ENCODE measurements at places on chromosomes 11 and 22. TPM values are rescaled to one million over a fixed set of nuclear protein-coding genes. Genes with fewer than 3 reads are reported as not detected.

The MS4A8 gene
- not detected for total RNA-seq

The HSPB2 gene
- total RNA-seq, result not detected

The MYOD1 gene
- total RNA-seq, result not detected

The MS4A1 gene
- total RNA-seq, result not detected

The HBD gene
- total RNA-seq, result not detected

The CAVIN3 gene
- not detected for total RNA-seq

The NEFH gene
- total RNA-seq, result not detected

The KCTD17 gene
- total RNA-seq, result 4.5 TPM

DNA sequence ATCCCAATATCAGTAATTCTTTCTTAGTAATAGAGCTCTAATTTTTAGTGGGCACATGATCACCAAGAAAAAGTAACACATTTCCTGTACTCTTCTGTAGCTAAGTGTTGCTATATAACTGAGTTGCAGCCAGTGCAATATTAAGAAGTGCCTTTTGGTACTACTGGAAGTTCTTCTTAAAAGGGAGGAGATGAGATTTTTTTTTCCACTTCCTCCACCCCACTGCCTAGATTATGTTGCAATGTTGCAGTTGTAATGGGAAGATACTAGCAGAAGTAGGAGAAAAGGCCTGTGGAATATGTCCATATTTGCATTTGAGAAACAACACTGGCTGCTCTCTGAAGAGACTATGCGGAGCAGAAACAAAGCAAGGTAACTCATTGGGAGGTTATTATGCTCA is 280.6 kb upstream of the ANO5 start:
- no peaks in the 10 kb centered on the region for H3K4me1 ChIP-seq
- no peak overlapping the region for H3K27ac ChIP-seq
- DNase-seq, result no peak
- no peaks in the 10 kb centered on the region for H3K36me3 ChIP-seq
- H3K4me3 ChIP-seq, result no peak overlapping the region

DNA sequence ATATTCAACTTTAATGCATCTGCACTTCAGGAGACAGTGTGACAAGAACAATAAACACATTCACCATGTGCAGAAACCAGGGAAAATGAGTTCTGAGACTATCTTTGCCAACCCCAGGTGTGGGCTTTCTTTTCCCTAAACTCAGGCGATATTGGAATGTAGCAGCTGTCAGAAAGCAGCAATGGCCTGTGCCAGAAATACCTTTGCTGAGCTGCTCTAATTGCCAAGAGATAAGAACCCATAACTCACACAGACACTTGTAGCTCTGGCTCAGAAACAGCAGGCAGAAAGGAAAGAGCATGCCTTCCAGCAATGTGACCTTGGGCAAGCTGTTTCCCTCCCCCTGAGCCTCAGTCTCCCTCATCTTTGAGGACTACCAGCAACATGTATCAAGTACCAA is 77.6 kb downstream of the PLEKHA7 start:
- H3K27ac ChIP-seq, result no peak overlapping the region
- no peak overlapping the region for H3K4me3 ChIP-seq
- H3K27me3 ChIP-seq, result no peaks in the 10 kb centered on the region
- no peaks in the 10 kb centered on the region for H3K4me1 ChIP-seq

DNA sequence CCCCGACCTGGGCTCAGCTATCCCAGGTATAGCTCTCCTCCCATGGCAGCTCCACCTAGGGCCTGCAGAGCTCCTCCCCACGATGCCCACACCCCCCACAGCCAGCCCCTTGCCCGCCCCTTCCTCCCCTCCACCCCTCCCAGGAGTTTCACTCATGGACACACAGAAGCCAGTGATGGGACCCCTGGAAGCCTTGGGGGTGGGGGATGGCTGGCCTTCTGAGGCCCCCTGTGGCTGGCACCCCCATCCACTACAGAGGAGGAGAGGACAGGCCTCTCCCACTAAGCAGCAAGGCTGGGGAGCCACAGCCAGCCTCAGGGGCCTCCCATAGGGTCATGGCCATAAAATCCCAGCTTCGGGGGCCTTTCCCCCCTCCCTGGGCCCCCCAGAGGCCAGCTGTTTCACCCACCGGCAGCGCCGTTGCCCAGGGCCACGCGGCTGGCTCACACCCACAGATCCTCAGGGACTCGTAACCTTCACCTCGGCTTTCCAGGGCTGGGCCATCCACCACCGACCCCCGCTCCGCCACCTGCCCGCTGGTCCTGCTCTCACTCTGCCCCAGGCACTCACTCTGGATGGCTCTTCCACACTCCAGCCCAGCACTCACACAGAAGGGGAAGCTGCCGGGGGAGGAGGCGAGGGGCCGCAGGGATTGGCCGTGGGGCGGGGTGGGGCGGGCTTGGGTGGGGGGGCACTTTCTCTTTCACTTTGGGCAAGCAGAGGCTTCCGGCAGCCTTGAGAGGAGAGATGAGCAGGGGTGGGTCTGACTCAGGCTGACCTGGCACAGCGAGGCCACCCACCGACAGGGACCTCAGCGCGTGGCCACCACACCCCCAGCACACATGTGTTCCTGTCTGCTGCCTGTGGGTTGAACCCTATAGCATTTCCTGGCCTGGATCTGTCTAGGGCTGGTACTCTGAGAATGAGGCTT is 2.2 kb downstream of the SLC25A22 start:
- H3K36me3 ChIP-seq, result no peaks in the 10 kb centered on the region
- no peaks in the 10 kb centered on the region for H3K27me3 ChIP-seq
- peak overlapping the region; percentile 97 for H3K4me3 ChIP-seq
- H3K4me1 ChIP-seq, result no peaks in the 10 kb centered on the region
- H3K27ac ChIP-seq, result peak overlapping the region; percentile 80

DNA sequence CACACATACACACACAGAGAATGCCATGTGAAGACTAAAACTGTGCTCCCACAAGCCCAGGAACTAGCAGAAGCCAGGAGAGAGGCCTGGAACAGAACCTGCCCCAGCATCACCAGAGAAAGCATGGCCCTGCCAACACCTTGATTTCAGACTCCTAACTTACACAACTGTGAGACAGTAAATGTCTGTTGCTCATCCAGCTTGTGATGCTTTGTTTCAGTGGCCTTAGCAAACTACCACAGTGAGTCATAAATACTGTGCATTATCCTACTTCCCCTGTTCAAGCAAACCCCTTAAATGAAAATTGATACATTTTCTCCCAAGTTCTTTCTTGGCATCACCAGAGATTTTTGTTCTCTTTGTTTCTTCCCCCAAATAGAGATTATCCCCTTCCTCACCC is 1539.4 kb upstream of the TENM4 start:
- no peak for DNase-seq
- H3K36me3 ChIP-seq, result no peaks in the 10 kb centered on the region
- H3K27ac ChIP-seq, result no peak overlapping the region

DNA sequence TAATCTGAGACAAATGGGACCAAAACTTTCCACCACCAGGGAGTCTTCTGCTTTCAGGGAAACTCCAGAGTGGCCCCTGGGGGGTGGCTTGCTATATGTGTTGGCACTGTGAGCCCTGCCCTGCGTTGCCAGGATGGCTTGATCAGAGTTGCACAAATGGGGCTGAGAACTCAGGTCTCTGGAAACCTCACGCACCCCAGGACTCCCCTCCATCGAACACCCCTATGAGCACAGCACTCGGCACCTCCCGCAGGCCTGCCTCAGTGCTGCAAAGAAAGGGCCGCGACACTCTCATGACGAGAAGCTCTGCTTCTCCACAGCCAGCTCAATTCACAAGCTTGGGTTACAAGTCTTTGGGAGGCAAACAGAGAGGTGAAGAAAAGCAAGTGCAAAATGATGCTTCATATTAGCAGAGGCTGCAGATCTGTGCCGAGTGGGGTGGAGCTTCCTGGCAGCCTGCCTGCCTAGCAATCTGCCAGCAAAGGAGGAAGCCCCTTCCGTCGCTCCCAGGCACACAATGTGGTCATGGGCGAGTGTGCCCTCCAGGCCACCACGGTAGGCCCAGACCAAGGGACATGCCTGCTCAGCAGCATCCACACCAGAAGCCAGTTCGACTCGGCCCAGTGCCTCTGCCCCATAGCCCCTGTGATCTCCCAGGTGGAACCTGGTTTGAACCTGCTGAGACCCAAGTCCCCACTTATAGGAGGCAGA is 55.7 kb downstream of the MYH9 start:
- no peak overlapping the region for H3K4me3 ChIP-seq
- no peaks in the 10 kb centered on the region for H3K27me3 ChIP-seq
- H3K4me1 ChIP-seq, result peaks cover 54% of the 10 kb centered on the region
- peaks cover 97% of the 10 kb centered on the region for H3K36me3 ChIP-seq
- DNase-seq, result no peak
- H3K27ac ChIP-seq, result peak overlapping the region; percentile 23

DNA sequence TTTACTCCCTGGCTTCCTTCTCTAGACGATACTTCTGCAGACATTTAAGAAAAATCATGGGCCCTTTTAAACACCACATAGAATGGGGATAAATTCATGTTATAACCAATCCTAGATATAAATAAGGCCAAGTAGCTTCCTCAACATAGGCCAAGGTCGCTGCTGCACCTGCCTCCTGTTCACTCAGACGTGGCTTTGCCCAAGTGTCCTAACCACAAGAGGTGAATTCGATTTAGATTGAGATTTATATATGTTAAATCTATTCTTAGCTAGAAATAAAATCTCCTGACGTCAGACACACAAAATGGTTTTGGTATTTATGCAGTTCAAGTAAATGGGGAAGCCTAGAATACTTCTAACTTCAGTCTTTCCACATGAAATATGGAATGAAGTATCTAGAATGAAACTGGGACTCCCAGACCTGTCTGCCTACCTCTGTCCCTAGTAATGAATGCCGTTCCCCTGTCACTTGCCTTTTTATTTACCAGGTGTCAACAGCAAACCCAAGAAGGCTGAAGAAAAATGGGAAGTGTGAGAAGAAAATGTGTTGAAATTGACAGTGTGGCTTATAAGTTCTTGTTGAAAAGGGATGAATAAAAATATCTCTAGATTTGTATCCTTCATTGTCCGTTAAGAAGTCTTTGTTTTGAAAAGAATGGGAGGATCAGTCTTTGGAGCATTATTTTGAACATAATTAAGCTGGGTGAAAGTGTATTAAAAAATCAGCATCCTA is 131.8 kb downstream of the HIPK3 start:
- no peak for DNase-seq
- no peaks in the 10 kb centered on the region for H3K27me3 ChIP-seq
- no peaks in the 10 kb centered on the region for H3K36me3 ChIP-seq
- no peak overlapping the region for H3K27ac ChIP-seq

- H3K27me3 ChIP-seq, result peaks cover 39% of the 10 kb centered on the region
- H3K27ac ChIP-seq, result no peak overlapping the region
- no peak for DNase-seq
These were observed 40.9 kb upstream of the ETS1 start for GRCh38 chr11:128628325-128628673.

DNA sequence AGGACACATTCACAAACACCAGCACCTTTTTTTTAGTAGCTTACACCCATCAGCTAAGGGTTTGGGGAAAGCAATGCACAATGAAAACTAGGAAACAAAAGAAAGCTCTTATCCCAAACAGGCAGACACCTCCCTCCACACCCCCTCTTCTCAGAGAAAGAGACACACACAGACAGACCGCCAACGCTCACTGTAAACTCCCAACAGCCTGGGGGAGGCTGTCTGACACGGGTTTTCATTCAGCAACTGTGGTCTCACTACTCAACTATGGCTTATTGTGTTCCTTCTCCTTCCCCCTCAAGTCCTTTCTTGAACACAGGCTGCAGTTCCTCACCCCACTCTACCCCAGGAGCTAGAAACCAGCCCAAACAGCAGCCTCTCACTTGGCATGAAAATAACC is 123.4 kb downstream of the C11orf58 start:
- no peak overlapping the region for H3K27ac ChIP-seq
- 0 out of 2 replicates have a peak, but pooled peaks cover 1% of the 10 kb centered on the region for H3K36me3 ChIP-seq
- DNase-seq, result no peak
- H3K4me3 ChIP-seq, result no peak overlapping the region
- H3K27me3 ChIP-seq, result no peaks in the 10 kb centered on the region

DNA sequence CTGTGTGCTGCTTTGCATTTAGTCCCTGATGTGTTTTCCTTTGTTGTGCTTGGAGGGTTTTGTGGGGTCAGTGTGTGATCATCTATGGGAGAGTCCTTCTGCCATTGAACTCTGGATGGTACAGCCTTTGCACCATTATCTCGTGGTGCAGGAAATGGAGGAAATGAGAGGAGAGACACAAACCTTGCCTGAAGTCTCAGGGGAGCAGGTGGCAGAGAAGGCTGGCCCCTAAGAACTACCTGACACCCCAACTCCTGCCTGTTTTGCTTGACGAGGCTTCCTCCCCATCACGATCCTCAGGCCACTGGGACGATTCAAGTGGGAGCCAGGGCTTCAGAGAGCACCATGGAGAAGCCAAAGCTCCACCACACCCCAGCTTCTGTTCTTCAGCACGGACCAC is 1316.4 kb downstream of the TBC1D22A start:
- H3K27me3 ChIP-seq, result peaks cover 13% of the 10 kb centered on the region
- no peak for DNase-seq
- no peaks in the 10 kb centered on the region for H3K4me1 ChIP-seq
- H3K27ac ChIP-seq, result no peak overlapping the region

DNA sequence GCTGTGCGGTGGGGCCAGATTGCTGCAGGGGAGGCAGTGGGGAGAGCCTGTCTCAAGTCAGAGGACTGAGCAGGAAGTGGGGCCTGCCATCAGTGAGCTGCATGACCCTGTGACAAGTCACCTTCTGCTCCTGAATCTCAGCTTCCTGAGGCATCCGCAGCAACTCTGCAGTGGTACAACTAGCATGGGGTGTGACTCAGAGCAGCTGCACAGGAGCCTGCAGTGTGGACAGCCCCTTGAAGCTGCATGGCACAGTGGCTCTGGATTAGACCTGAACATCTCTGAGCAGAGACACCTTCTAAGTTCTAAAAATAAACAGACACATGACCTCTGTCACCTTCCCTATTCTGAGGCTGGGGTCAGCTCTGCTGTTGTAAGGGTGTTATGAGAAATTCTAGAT is 18.0 kb downstream of the FAM227A start:
- no peaks in the 10 kb centered on the region for H3K36me3 ChIP-seq
- peaks cover 13% of the 10 kb centered on the region for H3K4me1 ChIP-seq
- no peaks in the 10 kb centered on the region for H3K27me3 ChIP-seq

DNA sequence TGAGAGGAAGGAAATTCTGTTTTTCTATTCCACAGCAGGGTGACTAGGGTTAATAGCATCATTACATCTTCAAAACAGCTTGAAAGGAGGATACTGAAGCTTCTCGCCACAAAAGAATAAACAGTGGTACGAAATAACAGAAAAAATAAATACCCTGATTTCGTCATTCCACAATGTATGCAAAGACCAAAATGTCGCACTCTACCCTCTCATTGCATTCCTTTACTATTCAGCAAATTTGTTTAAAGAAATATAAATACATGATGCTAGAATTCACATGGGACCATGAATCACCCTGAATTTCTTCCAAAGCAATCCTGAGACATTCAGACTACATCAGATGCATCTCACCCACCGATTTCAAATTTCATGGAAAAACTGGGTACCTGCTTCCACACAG is 112.3 kb upstream of the TOP3B start:
- DNase-seq, result no peak
- H3K27ac ChIP-seq, result no peak overlapping the region
- H3K36me3 ChIP-seq, result no peaks in the 10 kb centered on the region

GRCh38 chr11:119120639-119121007 is 757 bp upstream of the HINFP start:
- no peak for DNase-seq
- peaks cover 4% of the 10 kb centered on the region for H3K36me3 ChIP-seq
- H3K4me3 ChIP-seq, result peak overlapping the region; percentile 29
- peak overlapping the region; percentile 55 for H3K27ac ChIP-seq
- no peaks in the 10 kb centered on the region for H3K27me3 ChIP-seq

All from HepG2 (cell line).